Hair follicular keratinocyte (primary cell): ENCODE measurements at places on chromosomes 1 and 21. TPM values are rescaled to one million over a fixed set of nuclear protein-coding genes. Genes with fewer than 3 reads are reported as not detected.

CASQ2 gene
- not detected in 2 replicates for total RNA-seq

SAMSN1 gene
- total RNA-seq, result not detected in 2 replicates

SYPL2 gene
- total RNA-seq, result not detected in 2 replicates

MIXL1 gene
- not detected in 2 replicates for total RNA-seq

KCNC4 gene
- 4.4 and 5.3 TPM in 2 replicates for total RNA-seq

CFHR5 gene
- not detected in 2 replicates for total RNA-seq

TMEM50B gene
- 27.3 and 28.6 TPM in 2 replicates for total RNA-seq

SPRR3 gene
- total RNA-seq, result 0.61 and 0.70 TPM in 2 replicates

CD247 gene
- total RNA-seq, result not detected in 2 replicates

E2F2 gene
- total RNA-seq, result 0.08 and 0.23 TPM in 2 replicates

SH3BGR gene
- 0.46 and 0.70 TPM in 2 replicates for total RNA-seq

DDAH1 gene
- total RNA-seq, result 2.3 and 2.4 TPM in 2 replicates

MCOLN2 gene
- 2.0 and 2.9 TPM in 2 replicates for total RNA-seq

CA6 gene
- not detected in 2 replicates for total RNA-seq

ITLN1 gene
- not detected in 2 replicates for total RNA-seq

MYOC gene
- total RNA-seq, result not detected in 2 replicates

VSIG8 gene
- not detected in 2 replicates for total RNA-seq

TMPRSS3 gene
- not detected in 2 replicates for total RNA-seq

FABP3 gene
- 3.2 TPM in 1 of 2 replicates, not detected in the other for total RNA-seq

TSTD1 gene
- 123 and 299 TPM in 2 replicates for total RNA-seq

CFAP141 gene
- not detected in 2 replicates for total RNA-seq

FGR gene
- 0.23 TPM in 1 of 2 replicates, not detected in the other for total RNA-seq
